Stimulated activated CD8-positive, alpha-beta memory T cell treated with anti-CD3 and anti-CD28 coated beads, Interleukin-4, amount 100 ng/mL, for 4 hours (primary cell): ENCODE measurements at places on chromosomes 1 and 21.

DNA sequence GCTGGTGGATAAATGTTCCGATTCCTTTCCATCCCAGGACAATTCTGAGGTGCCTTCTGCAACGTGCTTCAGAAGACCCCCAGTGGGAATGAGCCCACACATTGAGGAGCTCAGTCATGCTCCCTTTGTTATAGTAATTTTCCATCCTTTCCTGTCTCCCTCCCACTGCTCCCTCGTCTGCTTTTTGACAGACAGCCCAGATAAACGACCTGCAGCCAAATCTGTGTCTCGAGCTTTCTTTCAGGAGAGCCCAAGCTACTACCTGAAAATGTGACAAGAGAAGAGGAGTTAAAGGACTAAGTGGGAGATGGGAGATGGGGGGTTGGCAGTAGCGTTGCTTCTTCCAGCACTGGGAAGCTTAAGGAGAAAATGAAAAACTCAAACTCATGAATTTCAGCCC, 65.9 kb upstream of the LRRN2 start:
- no peak for DNase-seq

GRCh38 chr1:26281971-26282370, 2.1 kb downstream of the SH3BGRL3 start:
- no peak for DNase-seq

DNA sequence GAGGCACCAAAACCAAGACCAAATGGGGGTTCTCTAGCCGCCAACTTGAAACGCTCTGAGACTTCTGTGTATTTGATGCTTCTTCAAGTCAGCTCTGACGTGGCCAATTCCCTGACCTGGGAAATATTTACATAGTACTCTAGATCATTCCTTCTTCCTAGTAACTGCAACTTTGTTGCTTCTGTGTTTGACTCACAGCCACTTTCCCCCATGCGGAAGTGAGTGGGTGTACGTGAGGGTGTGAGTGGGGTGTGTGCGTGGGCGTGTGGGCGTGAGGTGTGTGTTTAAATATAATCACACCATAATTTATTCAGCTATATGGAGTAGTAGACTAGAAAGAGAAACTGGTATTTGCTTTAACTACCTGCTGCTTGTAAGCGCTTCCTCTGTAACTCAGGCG, 111.0 kb downstream of the TAS1R2 start:
- DNase-seq = no peak

- DNase-seq = no peak
Measured at GRCh38 chr1:203127666-203128430, at the start of gene ADORA1. ADORA1 (plus strand) TSS chr1:203127726; CDS start chr1:203128842, 1,116 bp downstream.
